ENCODE measurements at places on chromosomes 12 and 14.
A peak's percentile ranks its signal among the peaks of the same experiment; 100 is the strongest.

GRCh38 chr14:21185491-21185890 is 29.6 kb upstream of the OR5AU1 start:
- no peak for DNase-seq

- peak; percentile 18 for DNase-seq
Observed at GRCh38 chr12:128840862-128841468, 12.3 kb upstream of the GLT1D1 start.

- peak; percentile 80 for DNase-seq
Observed at GRCh38 chr12:7108003-7108795, 815 bp downstream of the C1RL start.

DNA sequence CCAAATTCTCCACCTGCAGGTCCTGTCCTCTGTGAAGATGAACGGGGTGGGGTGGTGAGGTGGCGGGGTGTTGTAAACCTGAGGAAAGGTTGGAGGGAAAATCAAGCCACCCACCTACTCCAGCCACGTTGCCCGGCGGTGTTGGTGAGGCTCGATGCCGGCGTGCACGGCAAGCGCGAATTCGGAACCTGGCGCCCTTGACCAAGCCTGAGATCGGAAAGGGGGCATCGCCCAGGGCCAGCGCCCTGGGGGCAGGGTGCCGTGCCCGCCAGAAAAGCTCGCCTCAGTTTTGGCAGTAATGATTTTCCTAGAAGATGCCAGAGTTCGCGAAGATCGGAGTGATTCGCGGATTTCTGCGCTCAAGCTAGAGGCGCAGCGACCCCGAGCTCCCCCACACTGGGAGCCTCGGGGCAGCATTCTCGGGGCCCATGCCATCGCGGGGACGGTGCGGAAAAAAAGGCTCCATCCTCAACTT is 817 bp downstream of the STXBP6 start:
- no peak for DNase-seq
